NCI-H1092 (cell line): ENCODE measurements at places on chromosomes 4 and X.

- no peak for DNase-seq
Observed at GRCh38 chr4:98444371-98444770, 183.2 kb downstream of the RAP1GDS1 start.

DNA sequence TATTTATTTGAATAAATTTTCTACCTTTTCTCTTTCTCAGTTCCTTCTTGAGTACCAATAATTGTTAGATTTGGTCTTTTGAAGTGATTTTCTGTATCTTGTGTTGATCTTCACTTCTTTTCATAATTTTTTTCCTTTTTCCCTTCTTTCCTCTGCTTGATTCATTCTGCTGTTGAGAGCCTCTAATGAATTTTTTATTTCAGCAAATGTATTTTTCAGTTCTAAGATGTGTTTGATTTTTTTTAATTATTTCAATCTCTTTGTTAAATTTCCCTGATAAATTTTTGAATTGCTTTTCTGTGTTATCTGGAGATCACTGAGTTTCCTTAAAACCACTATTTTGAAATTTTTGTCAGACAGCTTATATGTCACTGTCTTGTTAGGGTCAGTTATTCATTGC is 155.4 kb upstream of the IL15 start:
- no peak for DNase-seq

DNA sequence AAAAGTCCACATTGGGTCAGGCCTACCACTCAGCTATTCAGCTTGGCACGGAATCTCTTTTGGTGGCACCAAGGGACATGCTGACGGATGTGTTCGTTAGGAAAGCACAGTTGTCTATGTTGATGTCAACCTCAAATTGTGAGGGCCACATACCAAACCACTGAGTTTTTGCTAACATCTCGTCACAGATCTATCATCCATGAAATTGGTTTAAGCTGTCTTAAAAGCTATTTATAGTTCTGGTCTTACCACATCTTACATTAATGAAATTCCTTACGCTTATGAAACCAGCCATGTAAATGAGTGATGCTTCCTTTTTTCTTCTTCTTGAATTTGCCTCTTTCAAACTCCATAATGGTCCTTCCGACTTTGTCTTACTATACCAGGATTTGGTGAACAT is 101.5 kb downstream of the MGST2 start:
- DNase-seq, result no peak

DNA sequence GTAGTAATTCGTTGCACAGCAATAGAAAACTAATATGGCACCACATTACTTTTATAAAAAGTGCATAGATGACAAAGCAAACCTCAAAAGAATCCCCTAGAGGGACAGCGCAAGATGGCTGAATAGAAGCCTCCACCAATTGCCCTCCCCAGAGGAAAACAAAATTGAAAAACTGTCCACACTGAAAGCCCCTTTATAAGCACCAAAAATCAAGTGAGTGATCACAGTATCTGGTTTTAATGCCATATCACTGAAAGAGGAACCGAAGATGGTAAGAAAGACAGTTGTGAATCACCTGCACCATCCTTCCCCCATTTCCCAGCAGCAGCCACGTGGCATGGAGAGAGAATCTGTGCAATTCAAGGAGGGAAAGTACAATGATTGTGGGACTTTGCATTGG is 522.2 kb downstream of the GLUD2 start:
- DNase-seq, result no peak

DNA sequence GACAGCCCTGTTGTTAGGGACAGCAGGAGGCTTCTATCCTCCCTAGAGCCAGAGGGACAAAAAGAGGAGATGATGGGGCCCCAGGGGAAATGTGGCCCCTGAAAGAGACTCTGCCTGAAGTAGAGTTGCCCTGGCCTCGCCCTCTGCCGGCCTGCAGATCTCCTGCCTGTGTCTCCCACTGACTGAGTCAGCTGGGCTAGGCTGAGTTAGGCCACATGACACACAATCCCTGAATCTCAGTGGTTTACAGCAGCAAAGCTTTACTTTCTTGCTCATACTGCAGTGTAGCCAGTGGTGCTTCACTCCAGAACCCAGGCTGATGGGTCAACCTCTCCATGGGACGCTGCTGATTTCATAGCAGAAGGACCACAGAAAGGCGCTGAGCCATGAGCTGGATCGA is 23.5 kb downstream of the DRD5 start:
- no peak for DNase-seq

GRCh38 chr4:164012396-164013027 is 518.0 kb downstream of the TMA16 start:
- DNase-seq, result peak; percentile 12

DNA sequence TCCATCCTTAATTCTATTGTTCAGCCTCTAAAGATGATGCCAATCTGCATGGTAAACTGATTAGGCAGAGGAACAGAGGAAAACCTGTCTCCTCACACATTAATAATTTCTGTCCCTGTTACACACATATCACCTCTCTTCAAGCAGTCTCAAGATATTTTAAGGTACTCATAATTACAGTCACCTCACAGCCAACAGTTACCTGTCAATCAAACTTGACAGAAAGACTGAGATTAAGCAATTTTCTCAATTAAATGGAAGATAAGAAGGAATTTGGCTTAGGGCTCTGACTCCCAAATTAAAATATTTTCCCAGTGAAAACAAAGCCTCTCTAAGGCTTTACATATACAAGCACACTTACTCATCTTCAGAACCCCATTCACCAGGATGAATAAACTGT is 85.2 kb downstream of the MAPK10 start:
- DNase-seq, result no peak

DNA sequence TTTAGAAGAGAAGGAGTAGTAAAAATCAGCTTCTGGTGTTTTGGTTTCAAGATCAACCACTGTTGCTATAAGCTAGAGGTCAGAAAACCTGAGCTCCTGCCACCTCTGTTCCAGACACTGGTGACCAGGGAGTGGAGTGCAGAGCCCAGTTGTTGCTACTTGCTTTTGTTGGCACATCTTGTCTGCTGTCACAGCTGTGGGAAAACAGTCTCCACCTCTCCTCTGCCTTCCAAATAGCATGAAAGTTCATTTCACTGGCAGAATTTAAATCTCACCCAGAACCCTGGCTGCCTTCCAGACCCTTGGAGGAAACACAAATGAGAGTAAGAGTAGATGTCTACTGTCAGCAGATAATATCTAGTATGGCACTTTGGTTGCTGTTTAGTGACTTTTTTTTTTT is 297.5 kb upstream of the KLF3 start:
- DNase-seq, result no peak

DNA sequence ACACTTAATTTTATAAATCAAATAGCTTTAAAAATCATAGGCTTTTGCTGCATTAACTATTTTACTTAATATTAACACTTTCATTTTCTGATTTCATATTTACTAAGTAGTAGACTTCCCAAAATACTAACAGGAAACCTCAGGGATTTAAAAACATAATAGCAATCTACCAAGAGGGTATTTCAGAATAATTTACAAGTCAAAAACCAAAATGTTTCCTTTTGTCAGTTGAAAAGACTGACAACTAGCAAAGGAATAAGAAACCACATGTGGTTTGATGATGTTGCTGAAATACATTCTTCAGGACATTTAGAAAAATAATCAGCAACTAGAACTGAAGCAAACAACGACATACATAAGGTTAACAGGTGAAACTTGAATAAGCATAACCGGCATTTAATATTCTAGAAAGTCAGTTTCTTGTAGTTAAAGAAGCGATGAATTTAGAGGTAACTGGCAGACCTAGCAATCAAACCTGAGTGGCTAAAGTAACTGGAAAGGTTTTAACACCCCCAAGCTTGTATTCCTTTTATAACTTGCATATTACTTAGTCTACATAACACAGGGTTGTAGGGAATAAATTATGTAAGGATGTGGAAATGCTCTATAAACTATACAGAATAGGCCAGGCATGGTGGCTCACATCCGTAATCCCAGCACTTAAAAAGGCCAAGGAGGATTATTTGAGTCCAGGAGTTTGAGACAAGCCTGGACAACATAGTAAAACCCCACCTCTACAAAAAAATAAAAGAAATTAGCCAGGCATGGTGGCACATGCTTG is 40.0 kb downstream of the DHX15 start:
- no peak for DNase-seq

GRCh38 chr4:82415922-82416365 is 14.3 kb downstream of the HNRNPDL start:
- no peak for DNase-seq

DNA sequence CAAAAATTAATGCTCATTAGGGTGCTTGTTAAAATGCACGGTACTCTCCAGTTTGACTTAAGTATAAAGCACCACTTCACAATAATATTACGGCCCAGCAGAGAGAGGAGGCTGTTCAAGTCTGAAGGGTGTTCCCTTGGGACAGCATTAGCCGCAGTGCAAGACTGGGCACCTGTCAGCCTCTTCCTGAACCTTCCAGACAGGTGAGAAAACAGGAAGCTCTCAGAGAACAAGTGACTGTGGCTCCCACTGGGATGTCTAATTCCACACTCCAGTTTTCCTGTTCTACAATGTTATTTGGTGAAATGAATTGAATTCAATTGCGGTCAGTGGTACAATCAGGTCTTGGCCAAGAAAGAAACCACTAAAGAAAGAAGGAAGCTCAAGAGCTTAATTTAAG is 414.4 kb downstream of the SMARCA1 start:
- peak; percentile 75 for DNase-seq

DNA sequence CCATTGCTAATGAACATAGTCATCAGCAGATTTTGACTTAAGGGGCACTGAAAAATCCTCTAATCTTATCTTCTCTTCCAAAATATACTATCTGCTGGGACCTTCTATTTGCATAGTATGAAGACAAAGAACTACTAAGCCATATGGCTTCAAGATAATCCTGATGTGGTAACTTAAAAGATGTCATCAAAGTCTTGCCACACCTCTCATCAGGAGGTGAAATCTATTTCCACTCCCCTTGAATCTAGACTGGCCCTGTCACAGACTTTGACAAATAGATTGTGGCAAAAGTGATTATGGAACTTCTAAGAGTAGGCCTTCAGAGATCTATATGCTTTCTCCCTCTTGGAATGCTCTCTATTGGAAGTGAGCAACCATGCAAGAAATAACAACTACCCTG is 27.3 kb upstream of the TET2 start:
- DNase-seq, result no peak

DNA sequence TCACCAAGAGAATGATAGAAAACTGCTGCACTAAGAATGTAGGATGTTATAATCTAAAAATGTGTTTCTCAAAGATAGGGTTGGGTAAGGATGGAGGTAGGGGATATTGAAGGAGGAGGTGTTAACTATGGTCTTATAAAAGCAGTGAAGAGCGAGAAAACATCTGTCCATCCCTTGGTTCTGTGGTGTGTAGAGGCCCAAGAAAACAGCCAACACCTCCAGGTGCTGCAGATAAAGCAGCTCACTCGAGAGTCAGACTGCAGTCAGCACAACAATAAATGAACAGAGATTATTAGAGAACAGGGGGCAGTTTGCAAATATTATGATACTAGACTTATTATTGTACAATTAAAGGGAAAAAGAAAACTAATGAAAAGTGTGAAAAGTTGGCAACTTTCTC is 141.5 kb downstream of the CAMK2D start:
- no peak for DNase-seq

DNA sequence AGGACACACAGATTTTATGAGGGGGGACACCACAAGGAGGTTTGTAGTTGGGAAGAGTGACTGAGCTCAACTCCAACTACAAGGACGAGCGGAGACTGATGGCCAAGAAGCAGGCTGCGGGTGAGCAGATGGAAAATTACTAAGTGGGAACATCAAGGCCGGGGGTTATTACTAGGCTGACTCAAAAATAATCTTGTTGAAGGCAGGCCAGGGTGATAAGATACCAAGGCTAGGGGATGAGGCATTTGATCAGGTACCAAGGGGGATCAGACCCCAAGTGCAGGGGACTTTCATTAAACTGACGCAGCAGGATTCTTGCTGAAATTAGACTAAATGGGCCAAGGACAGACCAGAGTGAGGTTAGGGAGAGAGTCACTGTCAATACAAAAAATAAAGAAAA is 119.4 kb upstream of the SORBS2 start:
- no peak for DNase-seq

GRCh38 chrX:578531-578930 is 52.1 kb upstream of the SHOX start:
- no peak for DNase-seq

GRCh38 chr4:1718095-1718850 is 2.9 kb downstream of the TMEM129 start:
- no peak for DNase-seq
